ENCODE measurements at places on chromosomes 6 and 20.

GRCh38 chr20:38888059-38888831 is 38.0 kb upstream of the FAM83D start:
- no peak for DNase-seq

DNA sequence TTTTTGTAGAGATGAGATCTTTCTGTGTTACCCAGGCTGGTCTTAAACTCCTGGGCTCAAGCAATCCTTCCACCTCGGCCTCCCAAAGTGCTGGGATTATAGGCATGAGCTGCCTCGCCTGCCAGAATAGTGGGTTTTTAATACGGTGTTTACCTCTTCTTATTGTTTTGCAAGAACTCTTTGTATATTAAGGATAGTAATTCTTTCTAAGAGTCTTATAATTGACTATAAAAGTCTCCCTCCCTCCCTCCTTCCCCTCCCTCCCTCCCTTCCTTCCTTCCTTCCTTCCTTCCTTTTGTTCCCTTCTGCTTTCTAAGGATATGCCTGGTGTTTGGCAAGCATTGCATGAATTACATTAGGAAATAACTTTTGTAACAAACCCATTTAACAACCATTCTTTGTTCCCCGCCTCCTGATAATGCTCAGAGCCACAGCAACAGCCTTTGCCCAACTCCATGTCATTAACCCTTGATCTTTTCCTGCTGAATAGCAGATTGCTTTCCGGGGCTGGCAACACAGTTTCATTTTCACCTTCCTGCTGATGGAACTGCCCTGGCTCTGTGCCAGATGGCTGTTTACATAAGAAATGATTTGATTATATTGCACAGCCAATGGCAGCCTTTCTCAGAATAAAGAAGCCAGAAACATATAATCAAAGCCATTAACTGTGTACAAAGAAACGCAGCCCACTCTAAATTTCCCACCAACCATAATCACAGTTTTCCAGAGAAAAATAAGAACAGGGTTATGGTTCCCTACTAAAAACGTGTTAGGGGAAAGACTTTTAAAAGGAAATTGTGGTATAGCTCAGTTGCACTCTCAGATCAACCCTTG is 143.7 kb upstream of the PTPN1 start:
- no peak for DNase-seq

- no peak for DNase-seq
These were observed 103.3 kb downstream of the FIG4 start for GRCh38 chr6:109794201-109794923.

GRCh38 chr20:58990651-58991445 is 9.8 kb downstream of the NELFCD start:
- DNase-seq, result no peak

GRCh38 chr6:130167655-130168054 is 55.1 kb downstream of the SAMD3 start:
- no peak for DNase-seq

DNA sequence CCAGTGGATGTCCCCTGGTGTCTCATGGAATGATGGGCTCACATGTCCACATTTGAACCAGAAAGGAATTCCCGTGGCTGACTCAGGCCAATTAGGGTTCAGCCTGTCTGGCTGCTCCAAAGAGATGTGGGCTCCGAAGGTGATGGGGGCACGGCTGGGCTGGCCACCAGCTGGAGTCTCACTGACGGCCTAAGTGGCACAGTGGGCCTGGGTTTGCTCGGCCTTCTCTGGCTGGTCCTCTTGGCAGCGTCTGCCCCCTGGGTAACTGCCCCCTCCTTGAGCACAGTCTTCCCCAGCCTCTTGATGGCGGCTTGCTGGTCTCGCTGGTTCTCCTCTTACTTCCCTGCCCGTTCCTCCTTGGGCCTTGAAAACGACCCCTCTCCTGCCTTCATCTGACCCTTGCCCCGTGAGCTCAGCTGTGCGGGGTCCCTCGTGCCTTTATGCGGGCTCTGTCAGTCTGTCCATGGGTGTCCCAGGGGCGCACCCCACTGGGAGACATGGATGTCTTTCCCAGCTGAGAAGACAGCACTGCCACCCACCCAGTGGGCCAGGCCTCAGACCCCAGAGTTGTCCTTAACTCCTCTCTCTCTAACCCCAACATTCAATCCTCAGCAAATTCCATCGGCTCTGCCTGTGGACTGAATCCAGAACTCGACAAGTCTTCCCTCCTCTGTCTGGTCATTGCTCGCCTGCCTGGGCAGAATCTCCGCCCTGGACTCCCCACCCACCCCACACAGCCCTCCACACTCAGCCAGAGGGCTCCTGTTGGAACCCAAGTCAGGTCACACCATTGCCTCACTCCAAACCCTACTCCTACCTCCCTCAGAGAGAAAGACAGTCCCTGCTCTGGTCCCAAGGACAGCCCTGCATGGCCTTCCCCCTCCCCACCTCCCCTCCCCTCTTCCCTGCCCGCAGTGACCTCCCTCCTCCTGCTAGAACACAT is 78.7 kb downstream of the CEBPB start:
- no peak for DNase-seq

- DNase-seq, result no peak
These were observed 46.8 kb downstream of the C6orf15 start for GRCh38 chr6:31065556-31065955.

DNA sequence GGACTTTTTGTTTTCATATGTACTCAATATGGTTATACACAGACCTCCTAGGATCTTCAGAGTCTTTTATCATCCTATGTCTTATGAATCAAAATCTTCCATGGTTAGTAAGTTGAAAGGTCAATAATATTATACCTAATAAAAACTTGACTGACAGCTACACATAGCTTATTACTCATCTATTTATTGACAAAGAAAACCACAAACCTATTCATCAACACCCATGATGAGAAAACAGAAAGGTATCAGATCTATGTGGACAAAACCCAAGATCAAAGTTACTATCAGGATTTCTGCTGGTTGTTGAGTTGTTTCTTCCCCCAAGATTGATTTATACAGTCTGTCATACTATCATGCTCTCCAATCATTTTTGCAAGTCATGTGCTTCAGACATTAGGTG is 460.1 kb upstream of the MANEA start:
- DNase-seq, result no peak

DNA sequence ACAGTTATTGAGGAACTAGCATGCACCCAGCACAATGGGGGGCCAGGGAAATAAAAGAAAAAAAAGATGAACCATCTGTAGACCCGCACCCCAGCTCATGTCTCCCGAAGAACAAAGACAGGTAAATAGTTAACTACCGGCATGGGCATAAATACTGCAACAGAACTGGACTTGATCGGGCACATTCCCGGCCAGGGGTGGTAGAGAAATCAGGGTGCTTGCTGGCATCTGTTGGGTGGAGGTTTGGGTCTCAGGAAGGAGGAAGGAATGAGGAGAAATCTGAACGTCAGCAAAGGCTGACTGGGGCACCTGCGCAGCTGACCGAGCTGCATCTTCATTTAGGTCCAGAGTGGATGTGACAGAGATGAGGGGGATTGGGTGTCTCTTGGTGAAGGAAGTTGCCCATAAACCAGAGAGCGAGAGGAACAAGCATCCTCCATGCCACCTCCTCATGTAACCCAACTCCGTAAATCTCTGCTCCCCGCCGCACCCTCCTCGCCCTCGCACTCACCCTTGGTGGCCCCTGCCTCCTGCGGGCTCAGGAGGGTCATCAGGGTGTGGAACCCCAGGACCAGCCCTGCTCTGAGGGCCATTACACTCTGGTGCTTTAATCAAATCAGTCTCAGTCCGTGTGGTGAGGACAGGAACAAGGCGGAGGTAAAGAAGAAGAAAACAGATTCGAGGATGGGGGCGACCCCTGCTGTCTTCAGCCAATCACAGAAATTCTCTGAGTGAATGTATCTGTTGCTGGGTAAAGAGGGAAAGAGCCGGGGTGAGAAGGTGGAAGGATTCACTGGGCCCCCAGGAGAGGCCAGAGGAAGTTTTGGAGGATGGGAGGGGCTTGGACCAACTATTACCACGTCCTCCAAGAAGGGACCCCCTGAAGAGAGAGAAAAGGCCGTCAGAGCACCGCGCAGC is at the start of gene HLA-DOA:
HLA-DOA (minus strand) TSS at position 648 of the 918 bp plus-strand sequence.
- DNase-seq, result no peak

GRCh38 chr6:166989427-166990032 is 9.7 kb upstream of the CEP43 start:
- DNase-seq, result peak; percentile 10
